Metanephros (tissue), 2 donors: ENCODE measurements at places on chromosomes 3 and 15. TPM values are rescaled to one million over a fixed set of nuclear protein-coding genes. Genes with fewer than 3 reads are reported as not detected.

PPARG gene
- 35.8 TPM for total RNA-seq

MKRN3 gene
- total RNA-seq = 0.93 TPM

CNTN3 gene
- total RNA-seq = 8.1 TPM

SCAANT1 gene
- total RNA-seq = not detected

GADL1 gene
- 6.2 TPM for total RNA-seq

SMCO1 gene
- total RNA-seq = 3.5 TPM

CSTA gene
- 2.0 TPM for total RNA-seq

CRYGS gene
- 2.9 TPM for total RNA-seq

SACM1L gene
- 69.8 TPM for total RNA-seq
